ENCODE measurements at places on chromosomes 12 and 14. TPM values are rescaled to one million over a fixed set of nuclear protein-coding genes. Genes with fewer than 3 reads are reported as not detected.

DNA sequence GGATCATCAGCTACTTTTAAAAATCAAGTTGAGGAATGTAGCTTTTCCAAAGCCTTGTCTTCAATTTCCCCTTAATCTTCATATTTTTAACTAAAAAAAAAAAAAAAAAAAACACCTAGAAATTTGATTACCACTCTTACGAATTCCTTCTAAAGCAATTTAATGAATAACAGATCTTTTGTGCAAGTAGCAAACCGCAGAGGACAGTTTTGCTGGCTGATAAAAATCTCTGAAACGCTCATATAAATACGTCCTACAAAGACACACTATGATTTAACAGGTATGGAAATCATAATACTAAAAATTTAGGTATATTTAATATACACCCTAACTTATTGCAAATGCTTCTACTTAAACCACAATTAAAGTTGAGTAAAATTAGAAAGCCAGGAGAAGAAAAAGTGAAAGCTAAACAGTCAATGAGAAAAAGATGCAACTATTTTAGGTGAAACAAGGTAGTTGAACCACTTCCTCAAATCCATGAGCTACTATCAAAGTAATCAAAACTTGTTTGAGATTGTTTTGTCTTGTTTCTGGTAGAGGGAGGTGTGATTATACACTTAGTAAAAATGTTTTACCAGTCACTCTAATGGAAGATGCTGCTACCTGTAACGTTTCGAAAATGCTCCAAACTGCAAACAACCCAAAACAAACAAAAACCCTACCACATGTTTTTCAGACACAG is 2.2 kb downstream of the PAWR start:
- peak overlapping the region; percentile 90 for H3K27ac ChIP-seq
- no peak for DNase-seq
- peak overlapping the region; percentile 87 for H3K4me3 ChIP-seq
- peaks cover 74% of the 10 kb centered on the region for H3K4me1 ChIP-seq
- H3K36me3 ChIP-seq = no peaks in the 10 kb centered on the region

GRCh38 chr12:20931894-20932293 is 121.4 kb downstream of the SLCO1B3 start:
- DNase-seq = no peak
- H3K27ac ChIP-seq = no peak overlapping the region
- no peak overlapping the region for H3K4me3 ChIP-seq
- H3K4me1 ChIP-seq = no peaks in the 10 kb centered on the region

- H3K36me3 ChIP-seq = no peaks in the 10 kb centered on the region
- H3K27ac ChIP-seq = no peak overlapping the region
- H3K4me3 ChIP-seq = no peak overlapping the region
- H3K4me1 ChIP-seq = peaks cover 5% of the 10 kb centered on the region
These were observed 68.2 kb downstream of the DNAI7 start for GRCh38 chr12:25126746-25127145.

DNA sequence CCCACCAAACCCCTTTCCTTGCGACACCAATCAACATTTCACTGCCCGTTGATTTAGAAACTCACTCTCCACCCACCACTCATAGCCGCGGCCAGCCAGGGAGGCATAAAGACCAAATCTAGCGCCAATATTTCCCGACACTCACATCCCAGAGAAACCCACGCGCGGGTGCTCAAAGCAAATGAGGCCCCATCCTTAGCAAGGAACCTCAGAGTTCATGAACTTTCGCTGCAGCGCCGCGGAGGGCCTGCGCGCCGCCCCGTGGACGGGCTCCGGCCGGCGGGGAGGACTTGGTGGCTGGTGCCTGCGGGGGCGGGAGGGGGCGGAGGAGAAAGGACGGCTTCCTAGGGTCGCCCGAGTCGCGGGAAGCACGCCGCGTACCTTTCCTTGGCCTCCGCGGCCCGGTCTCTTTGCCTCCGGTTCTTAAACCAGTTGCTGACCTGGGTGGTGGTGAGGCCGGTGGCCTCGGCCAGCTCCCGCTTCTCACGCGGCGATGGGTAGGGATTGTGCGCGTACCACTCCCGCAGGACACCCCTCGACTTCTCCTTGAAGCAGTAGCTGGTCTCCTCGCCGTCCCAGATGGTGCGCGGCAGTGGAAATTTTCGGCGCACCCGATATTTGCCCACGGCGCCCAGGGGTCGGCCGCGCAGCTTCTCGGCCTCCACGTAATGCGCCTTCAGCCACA is 886 bp downstream of the SIX1 start:
- peak overlapping the region; percentile 98 for H3K4me3 ChIP-seq
- H3K27ac ChIP-seq = peak overlapping the region; percentile 98
- no peak for DNase-seq
- no peaks in the 10 kb centered on the region for H3K27me3 ChIP-seq

The ISM2 gene
- total RNA-seq = 0.26 TPM

DNA sequence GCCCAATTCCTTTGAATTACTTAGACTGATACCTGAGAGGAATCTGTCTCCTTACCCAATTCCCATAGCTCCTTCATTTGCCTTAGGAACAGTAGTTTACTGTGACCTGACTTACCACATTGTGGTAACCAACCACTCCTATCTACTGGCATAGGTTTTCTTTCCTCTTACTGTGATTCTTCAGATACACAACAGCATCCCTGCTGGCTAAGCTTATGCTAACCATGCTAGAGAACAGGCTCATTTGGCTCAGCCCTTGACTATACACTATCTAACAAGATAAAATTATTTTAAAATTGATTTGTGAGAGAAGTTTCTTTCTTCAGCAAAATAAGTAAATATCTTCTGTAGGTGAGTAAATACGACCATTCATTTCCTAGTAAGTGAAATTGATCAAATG is 320.4 kb upstream of the DDHD1 start:
- no peaks in the 10 kb centered on the region for H3K27me3 ChIP-seq
- H3K4me1 ChIP-seq = peaks cover 9% of the 10 kb centered on the region

The MANSC1 gene
- total RNA-seq = 14.3 TPM

The TIMELESS gene
- total RNA-seq = 11.7 TPM

GRCh38 chr12:130696379-130697100 is 19.6 kb downstream of the RIMBP2 start:
- H3K4me3 ChIP-seq = no peak overlapping the region
- no peaks in the 10 kb centered on the region for H3K36me3 ChIP-seq
- no peak overlapping the region for H3K27ac ChIP-seq
- H3K4me1 ChIP-seq = no peaks in the 10 kb centered on the region

DNA sequence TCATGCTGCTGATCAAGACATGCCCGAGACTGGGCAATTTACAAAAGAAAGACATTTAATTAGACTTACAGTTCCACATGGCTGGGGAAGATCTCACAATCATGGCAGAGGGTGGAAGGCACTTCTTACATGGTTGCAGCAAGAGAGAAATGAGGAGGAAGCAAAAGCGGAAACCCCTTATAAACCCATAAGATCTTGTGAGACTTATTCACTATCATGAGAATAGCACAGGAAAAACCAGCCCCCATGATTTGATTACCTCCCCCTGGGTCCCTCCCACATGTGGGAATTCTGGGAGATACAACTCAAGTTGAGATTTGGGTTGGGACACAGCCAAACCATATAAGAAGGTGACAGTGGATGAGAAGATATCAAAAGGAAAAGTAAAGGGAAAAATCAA is 78.4 kb downstream of the CATSPERB start:
- no peaks in the 10 kb centered on the region for H3K4me1 ChIP-seq
- peaks cover 27% of the 10 kb centered on the region for H3K27me3 ChIP-seq
- no peak for DNase-seq
- no peak overlapping the region for H3K27ac ChIP-seq
- H3K36me3 ChIP-seq = peaks cover 5% of the 10 kb centered on the region

DNA sequence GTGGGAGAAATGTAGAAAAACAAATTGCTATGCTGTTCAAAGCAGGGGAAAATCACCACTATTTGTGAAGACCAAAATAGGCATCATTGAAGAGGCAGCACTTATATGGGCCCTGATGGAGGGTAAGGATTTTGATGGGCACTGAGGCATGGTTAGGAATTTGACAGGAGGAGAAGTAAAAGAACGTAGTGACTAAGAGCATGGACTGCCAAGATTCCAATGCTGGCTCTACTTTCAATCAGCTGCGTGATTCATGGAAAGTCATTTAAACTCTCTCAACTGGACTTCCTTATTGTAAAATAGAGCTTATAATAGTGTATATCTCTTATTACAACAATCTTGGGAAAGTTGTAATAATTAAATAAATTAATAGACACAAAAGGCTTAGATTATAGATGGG is 267.7 kb upstream of the G2E3 start:
- no peaks in the 10 kb centered on the region for H3K36me3 ChIP-seq
- no peak overlapping the region for H3K27ac ChIP-seq
- DNase-seq = no peak

- no peaks in the 10 kb centered on the region for H3K36me3 ChIP-seq
- DNase-seq = no peak
- H3K27ac ChIP-seq = no peak overlapping the region
- no peaks in the 10 kb centered on the region for H3K4me1 ChIP-seq
These were observed 61.3 kb upstream of the GPR68 start for GRCh38 chr14:91305650-91306431.

DNA sequence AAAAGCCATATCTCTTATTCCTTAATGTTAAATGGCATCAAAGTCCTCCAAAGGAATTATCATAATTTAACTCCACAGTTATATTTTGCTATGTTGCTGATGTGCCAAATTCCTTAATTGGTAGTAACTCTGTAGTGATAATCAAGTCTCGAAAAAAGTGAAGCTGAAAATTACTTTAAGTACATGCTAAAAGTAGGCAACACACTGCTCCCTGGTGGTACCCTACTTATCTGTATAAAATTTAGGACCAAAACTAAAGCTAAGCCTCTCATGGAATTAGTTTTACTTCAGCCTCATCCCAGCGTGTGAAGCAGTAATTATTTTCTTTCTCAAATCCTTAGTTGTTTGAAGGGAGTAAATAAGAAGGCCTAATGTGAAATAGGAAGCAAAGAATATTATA is 132.8 kb downstream of the TTLL5 start:
- H3K27ac ChIP-seq = peak overlapping the region; percentile 14
- no peak for DNase-seq
- peaks cover 37% of the 10 kb centered on the region for H3K36me3 ChIP-seq
- H3K27me3 ChIP-seq = no peaks in the 10 kb centered on the region

DNA sequence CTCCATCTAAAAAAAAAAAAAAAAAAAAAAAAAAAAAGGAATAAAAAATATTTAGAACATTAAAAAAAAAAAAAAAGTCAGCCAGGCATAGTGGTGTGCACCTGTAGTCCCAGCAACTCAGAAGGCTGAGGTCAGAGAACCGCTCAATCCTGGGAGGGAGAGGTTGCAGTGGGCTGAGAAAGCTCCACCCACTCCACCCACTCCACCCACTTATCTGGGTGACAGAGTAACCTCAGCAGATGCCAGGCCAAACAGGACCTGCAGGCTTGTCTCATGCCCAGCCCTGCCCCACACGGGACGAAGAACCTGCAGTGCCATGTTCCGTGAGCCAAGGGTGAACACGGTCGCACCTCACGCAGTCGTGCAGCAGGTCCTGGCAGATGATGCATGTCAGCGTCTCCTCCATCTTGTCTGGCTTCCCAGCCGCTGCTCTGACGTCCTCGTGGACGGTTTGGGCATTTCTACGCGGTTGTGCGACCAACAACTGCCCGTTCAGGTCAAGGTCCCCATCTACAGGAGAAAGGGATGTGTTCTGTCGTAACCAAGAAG is 28.6 kb downstream of the CHFR start:
- peaks cover 39% of the 10 kb centered on the region for H3K36me3 ChIP-seq
- no peak overlapping the region for H3K4me3 ChIP-seq
- DNase-seq = no peak
- no peak overlapping the region for H3K27ac ChIP-seq
- no peaks in the 10 kb centered on the region for H3K4me1 ChIP-seq

The PKP2 gene
- 5.3 TPM for total RNA-seq

- H3K4me3 ChIP-seq = no peak overlapping the region
- H3K36me3 ChIP-seq = no peaks in the 10 kb centered on the region
- peaks cover 4% of the 10 kb centered on the region for H3K4me1 ChIP-seq
- no peak for DNase-seq
These were observed 307.4 kb downstream of the NUAK1 start for GRCh38 chr12:105831372-105831771.

The C12orf50 gene
- not detected for total RNA-seq

The AQP6 gene
- not detected for total RNA-seq

The ZC3H10 gene
- 8.0 TPM for total RNA-seq

DNA sequence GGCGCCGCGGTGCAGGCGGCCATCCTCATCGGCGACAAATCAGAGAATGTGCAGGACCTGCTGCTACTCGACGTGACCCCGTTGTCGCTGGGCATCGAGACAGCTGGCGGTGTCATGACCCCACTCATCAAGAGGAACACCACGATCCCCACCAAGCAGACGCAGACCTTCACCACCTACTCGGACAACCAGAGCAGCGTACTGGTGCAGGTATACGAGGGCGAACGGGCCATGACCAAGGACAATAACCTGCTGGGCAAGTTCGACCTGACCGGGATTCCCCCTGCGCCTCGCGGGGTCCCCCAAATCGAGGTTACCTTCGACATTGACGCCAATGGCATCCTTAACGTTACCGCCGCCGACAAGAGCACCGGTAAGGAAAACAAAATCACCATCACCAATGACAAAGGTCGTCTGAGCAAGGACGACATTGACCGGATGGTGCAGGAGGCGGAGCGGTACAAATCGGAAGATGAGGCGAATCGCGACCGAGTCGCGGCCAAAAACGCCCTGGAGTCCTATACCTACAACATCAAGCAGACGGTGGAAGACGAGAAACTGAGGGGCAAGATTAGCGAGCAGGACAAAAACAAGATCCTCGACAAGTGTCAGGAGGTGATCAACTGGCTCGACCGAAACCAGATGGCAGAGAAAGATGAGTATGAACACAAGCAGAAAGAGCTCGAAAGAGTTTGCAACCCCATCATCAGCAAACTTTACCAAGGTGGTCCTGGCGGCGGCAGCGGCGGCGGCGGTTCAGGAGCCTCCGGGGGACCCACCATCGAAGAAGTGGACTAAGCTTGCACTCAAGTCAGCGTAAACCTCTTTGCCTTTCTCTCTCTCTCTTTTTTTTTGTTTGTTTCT is 1.7 kb downstream of the HSPA2 start:
- H3K27ac ChIP-seq = no peak overlapping the region
- H3K27me3 ChIP-seq = no peaks in the 10 kb centered on the region
- H3K4me1 ChIP-seq = peaks cover 17% of the 10 kb centered on the region
- no peaks in the 10 kb centered on the region for H3K36me3 ChIP-seq
- no peak for DNase-seq

DNA sequence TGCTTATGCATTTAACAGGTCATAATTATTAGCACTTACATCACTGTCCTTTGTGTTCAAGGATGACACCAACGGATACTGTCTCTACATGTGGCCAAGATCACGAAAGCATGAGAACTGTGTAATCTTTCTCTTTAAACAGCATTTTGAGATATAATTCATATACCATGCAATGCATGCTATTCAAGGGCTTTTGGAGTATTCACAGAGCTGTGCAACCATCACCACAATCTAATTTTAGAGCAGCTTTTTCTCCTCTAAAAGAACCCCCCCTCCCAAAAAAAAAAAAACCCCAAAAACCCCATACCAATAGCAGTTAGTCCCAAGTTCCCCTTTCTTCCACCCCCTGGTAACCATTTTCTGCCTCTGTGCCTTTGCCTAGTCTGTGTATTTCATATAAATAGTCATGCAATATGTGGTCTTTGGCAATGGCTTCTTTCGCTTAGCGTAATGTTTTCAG is 60.6 kb downstream of the SPRING1 start:
- H3K27ac ChIP-seq = no peak overlapping the region
- no peak overlapping the region for H3K4me3 ChIP-seq
- peaks cover 1% of the 10 kb centered on the region for H3K27me3 ChIP-seq

- no peak overlapping the region for H3K4me3 ChIP-seq
- peak overlapping the region; percentile 92 for H3K27ac ChIP-seq
- no peaks in the 10 kb centered on the region for H3K27me3 ChIP-seq
- H3K36me3 ChIP-seq = peaks cover 5% of the 10 kb centered on the region
These were observed 257.4 kb downstream of the ZFP36L1 start for GRCh38 chr14:68535404-68536017.

GRCh38 chr14:92958373-92959188 is 35.6 kb downstream of the CHGA start:
- no peak overlapping the region for H3K27ac ChIP-seq
- no peaks in the 10 kb centered on the region for H3K27me3 ChIP-seq
- peaks cover 6% of the 10 kb centered on the region for H3K4me1 ChIP-seq
